ENCODE measurements at places on chromosomes 7 and 10.

GRCh38 chr10:94357193-94357592 lies 5.5 kb downstream of the NOC3L start:
- DNase-seq = no peak

DNA sequence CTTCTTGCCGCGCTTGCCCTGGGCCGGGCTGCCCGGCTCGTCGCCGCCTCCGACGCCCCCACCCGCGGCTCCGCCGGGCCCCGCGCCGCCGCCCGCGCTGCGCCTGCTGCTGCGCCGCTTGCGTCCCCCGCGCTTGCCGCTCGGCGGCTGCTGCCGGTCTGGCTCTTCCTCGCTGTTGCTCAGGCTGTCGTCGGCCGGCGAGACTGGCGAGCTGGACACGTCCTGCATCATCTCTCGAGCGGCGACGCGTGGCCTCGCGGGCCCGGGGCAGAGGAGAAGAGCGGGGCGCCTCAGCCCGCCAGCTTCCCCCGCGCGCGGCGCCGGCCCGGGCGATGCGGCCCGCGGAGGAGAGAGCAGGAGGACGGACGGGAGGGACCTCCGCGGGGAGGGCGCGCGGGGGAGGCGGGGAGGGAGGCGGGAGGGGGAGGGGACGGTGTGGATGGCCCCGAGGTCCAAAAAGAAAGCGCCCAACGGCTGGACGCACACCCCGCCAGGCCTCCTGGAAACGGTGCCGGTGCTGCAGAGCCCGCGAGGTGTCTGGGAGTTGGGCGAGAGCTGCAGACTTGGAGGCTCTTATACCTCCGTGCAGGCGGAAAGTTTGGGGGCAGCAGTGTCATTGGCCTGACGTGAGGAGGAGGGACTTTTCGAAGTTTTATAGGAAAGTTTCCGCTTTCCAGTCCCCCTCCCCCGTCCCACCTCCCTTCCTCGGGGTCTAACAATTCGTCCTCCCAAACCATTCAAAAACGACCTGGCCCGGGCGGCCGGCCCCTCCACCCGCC lies at the start of gene TWIST1:
TSS of gene TWIST1 (minus strand) at position 546 of the 779 bp plus-strand sequence. CDS start at position 231, 315 bp downstream.
- DNase-seq = no peak

- no peak for DNase-seq
These were observed 50.9 kb downstream of the LAMB4 start for GRCh38 chr7:108079276-108079647.

DNA sequence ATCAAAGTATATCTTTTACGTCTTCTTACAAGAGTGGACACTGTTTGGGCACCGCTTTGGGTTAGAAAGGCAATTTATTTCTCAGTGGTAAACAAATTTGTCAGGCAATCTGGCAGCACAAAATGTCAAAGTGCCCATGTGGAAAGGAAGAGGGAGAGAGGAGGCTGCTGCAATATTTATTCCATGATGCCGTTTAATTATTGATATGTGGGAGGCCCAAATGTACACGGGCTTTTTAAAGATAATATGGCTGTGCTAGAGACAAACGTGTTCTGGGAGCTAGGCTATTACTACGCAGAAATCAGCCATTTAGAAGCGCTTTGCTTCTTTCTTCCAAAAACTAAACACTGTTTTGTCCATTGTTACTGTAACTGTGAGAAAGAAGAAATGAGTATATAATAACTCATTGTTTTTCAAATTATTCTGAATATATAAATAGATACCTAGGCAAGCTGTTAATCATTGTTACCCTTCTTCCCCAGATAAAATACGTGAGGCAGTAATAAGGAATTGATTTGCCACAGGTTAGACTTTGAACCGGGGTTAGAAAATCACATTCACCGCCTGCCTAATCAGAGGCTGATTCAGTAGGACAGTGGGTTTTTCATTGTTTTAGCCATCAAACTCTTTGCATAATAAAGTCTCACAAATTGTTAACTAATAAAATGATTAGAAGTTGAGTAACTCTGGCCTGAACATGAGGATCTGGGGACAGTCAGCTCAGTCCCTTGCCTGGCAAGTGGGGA lies 116.5 kb upstream of the FRMD4A start:
- no peak for DNase-seq

DNA sequence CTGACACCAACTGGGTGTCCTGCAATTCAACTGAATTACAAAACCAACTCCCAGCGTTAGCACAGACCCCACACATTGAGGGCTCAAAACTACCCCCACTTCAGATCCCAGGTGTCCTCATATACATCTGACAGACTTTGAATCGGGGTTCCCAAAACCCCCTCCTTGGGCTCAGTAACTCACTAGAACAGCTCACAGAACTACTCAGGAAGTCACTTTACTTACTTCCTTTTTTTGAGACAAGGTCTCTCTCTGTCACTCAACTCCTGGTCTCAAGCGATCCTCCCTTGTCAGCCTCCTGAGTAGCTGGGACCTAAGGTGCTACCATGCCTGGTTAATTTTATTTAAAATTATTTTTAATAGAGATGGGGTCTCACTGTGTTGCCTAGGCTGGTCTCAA lies 456.0 kb downstream of the SDK1 start:
- no peak for DNase-seq

- no peak for DNase-seq
These were observed 68.2 kb downstream of the ELAPOR2 start for GRCh38 chr7:86991093-86991769.

DNA sequence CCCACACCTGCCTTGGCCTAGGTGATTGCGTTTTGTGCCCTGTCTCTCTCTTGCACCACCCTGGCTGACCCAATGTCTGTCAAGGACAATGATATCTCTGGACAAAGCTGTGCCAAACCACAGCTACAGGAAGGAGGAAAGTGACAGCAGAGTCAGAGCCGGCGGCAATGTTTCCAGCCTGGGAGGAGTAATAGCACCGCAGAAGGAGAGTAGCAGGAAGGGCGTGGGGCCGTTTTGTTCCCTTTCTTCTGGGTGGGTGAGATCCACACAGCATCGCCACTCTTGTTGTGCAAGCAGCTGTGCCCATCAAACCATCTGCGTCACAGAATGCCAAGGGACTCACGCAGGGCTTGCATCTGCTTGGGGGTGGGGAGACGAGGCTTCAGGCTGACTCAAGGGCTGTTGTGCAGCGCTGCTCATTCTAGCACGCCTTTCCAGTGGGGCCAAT lies 341.6 kb upstream of the AUTS2 start:
- DNase-seq = no peak

GRCh38 chr7:87119581-87119980 lies 32.7 kb upstream of the DMTF1 start:
- no peak for DNase-seq

- no peak for DNase-seq
These were observed 2.5 kb upstream of the MEST start for GRCh38 chr7:130489140-130489983.

DNA sequence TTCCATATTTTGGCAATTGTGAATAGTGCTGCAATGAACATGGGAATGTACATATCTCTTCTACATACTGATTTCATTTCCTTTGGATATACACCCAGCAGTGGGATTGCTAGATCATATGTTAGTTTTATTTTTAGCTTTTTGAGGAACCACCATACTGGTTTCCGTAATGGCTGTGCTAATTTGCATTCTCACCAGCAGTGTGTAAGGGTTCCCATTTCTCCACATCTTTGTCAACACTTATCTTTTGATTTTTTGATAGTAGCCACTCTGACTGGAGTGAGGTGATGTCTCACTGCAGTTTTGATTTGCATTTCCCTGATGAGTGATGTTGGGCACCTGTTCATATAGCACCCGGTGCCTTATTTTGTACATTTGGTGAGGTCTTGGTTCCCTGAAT lies 519.6 kb downstream of the REEP3 start:
- DNase-seq = no peak

DNA sequence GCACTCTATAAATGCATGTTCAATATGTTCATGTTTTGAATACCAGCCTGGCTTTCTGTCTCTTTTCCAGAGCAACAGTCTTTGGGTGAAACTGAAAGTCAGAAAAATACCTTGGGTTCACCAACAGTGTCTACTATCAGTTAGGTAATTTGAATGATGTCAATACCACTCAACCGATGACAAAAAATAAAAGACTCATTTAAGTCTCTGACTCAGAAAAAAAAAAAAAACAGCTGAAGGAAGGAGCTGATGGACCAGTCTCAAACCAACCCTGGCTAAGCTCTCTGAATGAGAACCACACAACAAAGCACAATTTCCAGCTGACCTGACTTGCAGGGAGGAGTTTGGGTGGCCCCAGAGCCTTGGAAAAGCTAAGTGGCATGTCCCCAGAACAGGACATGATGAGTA lies 42.5 kb downstream of the ABLIM1 start:
- no peak for DNase-seq

DNA sequence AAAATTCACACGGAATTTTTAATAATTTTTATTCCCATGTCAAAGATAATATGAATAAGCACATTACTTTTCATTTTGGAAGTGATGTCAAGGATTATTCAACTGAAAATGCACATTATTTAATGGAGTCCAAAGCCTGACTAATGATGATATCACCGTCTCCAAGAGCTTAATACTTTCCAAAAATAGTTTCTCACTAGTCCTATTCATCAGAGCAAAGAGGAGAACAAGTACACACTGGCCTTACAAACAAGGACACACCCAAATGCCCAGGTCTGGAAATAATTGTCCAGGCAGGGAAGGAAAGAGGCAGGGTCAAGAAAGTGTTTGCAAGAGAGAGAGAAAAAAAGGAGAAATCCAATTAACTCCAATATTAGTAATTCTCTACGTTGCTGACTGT lies 216.8 kb upstream of the CCDC6 start:
- DNase-seq = no peak

DNA sequence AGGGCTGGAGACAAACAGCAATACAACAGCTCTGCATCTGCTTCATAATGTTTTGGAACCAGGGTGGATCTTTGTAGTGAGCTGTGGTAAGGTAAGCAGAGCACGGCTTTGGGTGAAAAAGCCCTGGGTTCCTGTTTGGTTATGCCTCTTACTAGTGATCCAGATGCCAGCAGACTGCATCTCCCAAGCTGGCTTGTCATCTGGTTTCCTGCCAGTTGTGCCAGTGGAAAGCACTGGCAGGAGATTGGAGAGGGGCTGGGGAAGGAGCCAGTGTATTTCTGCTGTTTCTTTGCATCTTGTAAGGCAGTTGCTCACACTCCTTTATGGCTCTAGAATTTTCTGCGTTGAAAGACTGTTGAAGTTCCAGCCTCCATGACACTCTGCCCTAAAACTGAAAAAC lies 137.6 kb downstream of the TSPAN12 start:
- no peak for DNase-seq

DNA sequence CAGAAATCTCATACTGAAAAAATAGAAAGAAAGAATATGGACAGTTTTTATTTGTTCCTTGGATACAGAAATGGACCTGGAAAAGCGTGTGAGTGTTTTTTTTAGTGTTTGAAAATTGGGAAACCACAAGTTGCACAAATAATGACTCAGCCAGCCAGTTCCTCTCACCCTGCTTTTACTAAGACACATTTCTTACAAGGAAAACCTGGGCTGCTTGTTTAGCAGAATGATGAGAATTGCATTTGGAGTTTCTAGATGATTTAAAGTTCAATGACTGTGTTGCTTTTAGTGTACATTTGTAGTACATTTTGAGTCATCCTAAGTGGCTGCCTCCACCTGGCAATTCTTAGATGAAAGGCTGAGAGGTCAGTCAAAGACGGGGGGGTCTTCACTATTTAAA lies 218.7 kb downstream of the ABCA13 start:
- no peak for DNase-seq

GRCh38 chr10:10609379-10609955 lies 408.2 kb upstream of the CELF2 start:
- DNase-seq = no peak

GRCh38 chr7:39414224-39415035 lies 151.8 kb upstream of the YAE1 start:
- DNase-seq = no peak

DNA sequence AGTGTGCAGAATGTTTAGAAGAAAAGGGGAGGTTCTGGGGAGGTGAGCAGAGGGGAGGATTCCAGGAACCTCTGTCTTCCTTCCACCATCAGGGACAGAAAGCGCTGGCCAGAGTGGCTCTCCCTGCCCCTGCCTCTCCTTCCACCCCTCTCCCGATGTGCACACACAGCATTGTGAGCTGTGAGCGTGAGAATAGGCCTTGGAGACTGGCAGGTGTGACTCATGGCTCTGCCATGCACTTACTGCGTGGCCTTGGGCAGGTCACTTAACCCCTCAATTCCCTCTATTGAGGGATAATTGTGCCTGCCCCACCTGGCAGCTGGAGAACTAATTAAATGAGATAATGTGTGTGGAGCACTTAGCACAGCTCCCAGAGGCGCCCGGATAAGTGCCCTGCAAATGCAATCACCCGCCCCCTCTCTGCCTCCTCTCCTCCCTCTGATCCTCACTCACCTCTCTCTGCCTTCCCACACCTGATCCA lies 115.4 kb downstream of the ZMIZ1 start:
- DNase-seq = no peak
